ENCODE measurements at places on chromosomes 5 and 9.

- no peak for DNase-seq
These were observed 712.3 kb upstream of the WWC1 start for GRCh38 chr5:167578977-167579692.

- DNase-seq, result no peak
These were observed 15.0 kb downstream of the SEMA4D start for GRCh38 chr9:89482901-89483361.

GRCh38 chr9:91896513-91897121, 53.4 kb downstream of the ROR2 start:
- no peak for DNase-seq

- no peak for DNase-seq
These were observed 10.4 kb downstream of the ENHO start for GRCh38 chr9:34512131-34513078.

GRCh38 chr9:70015099-70015498, 28.5 kb upstream of the MAMDC2 start:
- DNase-seq, result no peak

- no peak for DNase-seq
These were observed 107.8 kb upstream of the GAS1 start for GRCh38 chr9:87054999-87055686.

- DNase-seq, result no peak
These were observed 5.0 kb downstream of the ENTPD8 start for GRCh38 chr9:137435980-137436760.

GRCh38 chr9:130482463-130482862, 37.7 kb downstream of the ASS1 start:
- no peak for DNase-seq

GRCh38 chr5:39353717-39354399, 10.4 kb downstream of the C9 start:
- no peak for DNase-seq

DNA sequence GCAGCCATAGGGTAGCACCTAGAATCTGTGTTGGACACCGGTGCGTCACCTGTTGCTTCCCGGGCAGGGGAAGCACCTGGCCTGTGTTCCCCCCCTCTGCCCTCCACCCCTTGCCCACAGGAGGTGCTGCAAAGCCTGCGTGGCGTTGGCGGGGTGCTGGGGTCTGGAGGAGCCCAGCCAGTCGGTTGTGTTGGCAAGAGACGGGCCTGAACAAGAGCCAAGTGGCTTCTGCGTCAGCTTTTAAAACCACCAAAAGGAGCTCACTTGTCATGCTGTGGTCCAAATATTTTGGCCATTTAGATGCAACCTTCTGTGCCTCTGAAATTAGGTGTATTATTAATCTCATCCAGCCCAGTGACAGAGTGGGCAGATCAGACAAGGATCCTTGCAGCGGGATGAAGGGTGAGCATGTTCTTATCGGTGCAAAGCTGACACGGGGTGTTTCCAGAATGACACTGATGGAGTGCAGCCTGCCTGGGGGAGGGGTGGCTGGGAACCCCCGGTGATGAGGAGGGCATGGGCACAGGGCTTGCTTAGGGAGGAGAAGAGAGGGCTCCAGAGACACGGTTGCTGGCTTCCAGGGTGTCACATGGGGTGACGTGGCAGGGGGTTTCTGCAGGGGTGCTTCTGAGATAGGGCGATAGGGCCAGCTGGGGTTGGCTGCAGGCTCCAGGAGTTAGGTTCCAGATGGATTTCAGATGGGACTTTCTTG, 9.7 kb upstream of the RXRA start:
- DNase-seq, result no peak

- no peak for DNase-seq
These were observed 6.3 kb downstream of the SLC35D2 start for GRCh38 chr9:96376891-96377874.

- DNase-seq, result no peak
These were observed 1.1 kb upstream of the GNA14 start for GRCh38 chr9:77649109-77649812.

DNA sequence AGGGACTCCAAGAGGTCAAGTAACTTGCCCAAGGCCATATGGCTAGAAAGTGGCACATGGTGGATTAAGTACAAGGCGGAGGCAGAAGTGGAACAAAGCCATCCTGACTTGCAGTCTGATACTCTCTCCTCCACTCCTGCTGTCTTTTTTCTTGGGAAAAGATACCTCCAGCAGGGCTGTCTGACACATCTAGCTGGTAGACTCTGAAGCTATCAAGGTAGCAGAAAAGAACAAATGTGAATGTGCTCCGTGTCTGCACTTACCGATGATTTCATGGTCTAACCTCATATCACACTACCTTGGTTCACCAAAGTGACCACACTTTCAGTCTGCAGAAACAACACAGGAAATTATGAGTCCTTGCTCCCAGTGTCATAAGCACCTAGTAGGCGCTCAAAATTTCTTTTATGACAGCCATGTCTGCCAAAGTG, 284.8 kb downstream of the CRB2 start:
- no peak for DNase-seq

DNA sequence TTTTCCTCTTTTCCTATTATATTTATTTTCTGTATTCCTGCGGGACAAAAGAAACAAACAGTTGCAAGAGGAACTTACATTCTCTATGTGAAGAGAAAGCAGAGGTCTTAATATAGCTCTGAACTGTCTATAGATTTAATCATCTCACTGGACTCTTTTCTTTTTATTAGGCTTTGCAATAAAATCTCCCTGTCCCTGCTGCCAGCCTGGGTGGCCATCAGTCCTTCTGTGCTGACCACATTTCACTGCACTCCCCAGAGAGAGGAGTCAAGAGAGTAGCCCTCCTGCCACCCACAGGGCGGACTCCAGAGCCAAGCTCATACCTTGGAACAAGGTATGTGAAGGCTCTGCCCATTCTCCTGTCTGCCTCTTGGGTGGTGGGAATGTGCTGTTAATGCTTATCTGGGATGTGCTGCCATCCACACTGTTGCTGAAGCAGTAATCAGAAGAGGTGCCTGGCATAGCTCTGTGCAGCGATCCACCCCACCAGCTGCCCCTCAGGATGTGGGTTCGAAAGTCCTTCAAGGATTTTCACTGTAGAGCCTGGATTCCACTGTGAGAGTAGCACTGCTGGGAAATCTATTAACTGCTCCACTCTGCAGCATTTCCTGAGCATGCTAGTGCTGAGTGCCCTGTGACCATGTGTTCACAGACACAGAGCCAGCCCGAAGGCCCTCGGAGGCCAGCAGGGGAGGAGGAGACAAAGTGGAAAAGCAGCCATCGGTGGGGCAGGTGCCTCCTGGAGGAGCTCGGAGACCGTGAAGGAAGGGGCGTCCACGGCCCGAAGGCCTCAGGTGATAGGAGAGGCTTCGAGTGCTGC, 334.6 kb downstream of the MED10 start:
- DNase-seq, result no peak

All from stimulated activated CD4-positive, alpha-beta T cell treated with anti-CD3 and anti-CD28 coated beads, TNF-alpha, amount 100 ng/mL, for 1 hour (primary cell).